ENCODE measurements at places on chromosomes 13 and 19. TPM values are rescaled to one million over a fixed set of nuclear protein-coding genes. Genes with fewer than 3 reads are reported as not detected.

NFIX gene
- 4.8 TPM for total RNA-seq

SLITRK5 gene
- not detected for total RNA-seq

SLC7A9 gene
- total RNA-seq = 0.62 TPM

TYROBP gene
- total RNA-seq = 3.3 TPM

ZNF530 gene
- 11.2 TPM for total RNA-seq

THSD8 gene
- total RNA-seq = 2.1 TPM

CDC42EP5 gene
- total RNA-seq = not detected

BCL3 gene
- 135 TPM for total RNA-seq

KLK5 gene
- not detected for total RNA-seq

ETFB gene
- 38.6 TPM for total RNA-seq

DNA sequence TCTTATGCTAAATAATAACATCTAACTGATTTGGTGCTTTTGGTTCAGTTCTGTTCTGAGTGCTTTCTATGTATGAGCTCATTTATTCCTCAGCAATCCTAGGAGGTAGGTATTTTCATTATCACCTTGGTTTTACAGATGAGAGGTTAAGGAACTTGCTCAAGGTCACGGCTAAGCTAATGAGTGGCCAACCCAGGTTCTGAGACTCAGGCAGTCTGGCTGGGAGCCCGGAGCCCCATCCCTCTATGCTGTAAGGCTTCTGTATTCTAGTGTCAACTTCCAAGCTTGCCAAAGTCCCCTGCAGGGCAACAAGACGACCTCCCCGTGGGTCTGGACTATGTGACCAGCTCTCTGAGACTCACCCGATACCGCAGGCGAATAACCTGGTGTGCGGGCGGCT, 60.5 kb downstream of the PARP4 start:
- H3K4me1 ChIP-seq = no peaks in the 10 kb centered on the region
- peaks cover 16% of the 10 kb centered on the region for H3K36me3 ChIP-seq
- no peak overlapping the region for H3K4me3 ChIP-seq

GRCh38 chr13:46621792-46622629, 69.0 kb downstream of the LRCH1 start:
- no peaks in the 10 kb centered on the region for H3K27me3 ChIP-seq
- no peak for DNase-seq
- no peaks in the 10 kb centered on the region for H3K36me3 ChIP-seq
- H3K27ac ChIP-seq = no peak overlapping the region

DNA sequence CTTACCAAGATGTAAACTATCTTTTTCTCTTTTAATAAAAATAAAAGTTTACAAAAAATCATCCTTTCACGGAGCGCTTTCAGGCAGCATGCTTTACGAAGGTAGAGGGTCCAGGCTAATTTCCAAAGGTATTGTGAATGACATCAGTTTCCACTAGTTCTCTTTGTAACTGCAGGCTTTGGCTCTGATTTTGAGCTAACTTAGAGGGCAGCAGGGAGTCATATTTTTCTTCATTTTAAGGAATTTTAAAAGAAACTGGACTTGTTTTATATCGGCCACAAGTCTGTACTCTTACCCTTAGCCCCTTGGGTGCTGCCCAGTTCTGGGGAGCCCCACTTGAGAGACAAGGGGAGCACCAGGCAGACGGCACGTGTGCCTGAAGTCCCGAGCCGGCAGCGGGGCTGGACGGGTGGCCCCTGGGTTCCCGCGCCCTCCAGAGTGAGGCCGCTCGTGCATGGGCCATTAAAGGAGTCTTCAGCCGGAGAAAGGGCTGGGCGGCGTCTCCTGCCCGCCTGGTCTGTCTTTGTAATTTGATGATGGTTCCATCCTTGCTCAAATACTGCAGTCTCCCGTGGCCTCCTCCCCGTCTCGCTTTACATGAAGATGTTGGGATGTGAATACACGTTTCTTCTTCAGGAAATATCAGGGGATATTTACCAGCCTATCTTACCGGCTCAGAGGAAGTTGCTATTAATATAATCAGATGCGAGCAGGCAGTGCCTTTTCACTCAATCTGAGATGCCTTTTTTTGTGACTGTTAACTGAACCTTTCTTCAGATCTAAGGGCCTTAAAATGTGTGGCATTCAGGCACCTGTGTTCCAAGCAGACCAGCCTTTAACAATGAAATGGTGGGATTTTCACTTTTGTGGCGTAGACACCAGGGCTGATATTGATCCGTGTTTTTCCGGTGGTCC, 67.4 kb downstream of the GGACT start:
- peaks cover 5% of the 10 kb centered on the region for H3K27me3 ChIP-seq
- H3K27ac ChIP-seq = no peak overlapping the region
- DNase-seq = no peak

DNA sequence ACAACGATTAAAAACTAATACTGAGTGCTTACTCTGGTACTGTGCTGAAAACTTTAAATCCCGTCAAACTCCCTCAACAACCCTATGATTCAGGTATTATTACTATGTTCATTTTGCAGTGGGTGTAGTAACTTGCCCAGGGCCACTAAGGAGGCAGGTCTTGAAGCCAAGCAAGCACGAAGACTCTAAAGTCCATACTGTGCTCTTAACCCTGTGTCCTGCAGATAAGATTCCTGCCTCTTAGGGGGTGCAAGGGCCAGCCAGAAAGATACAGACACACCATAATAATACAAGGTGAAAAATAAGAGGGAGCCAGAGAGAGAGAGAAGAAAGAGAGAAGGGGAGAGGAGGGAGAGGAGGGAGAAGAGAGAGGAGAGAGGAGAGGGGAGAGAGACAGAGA, 95.5 kb downstream of the CDADC1 start:
- no peaks in the 10 kb centered on the region for H3K4me1 ChIP-seq
- H3K4me3 ChIP-seq = no peak overlapping the region
- H3K27ac ChIP-seq = no peak overlapping the region
- DNase-seq = no peak
- H3K36me3 ChIP-seq = no peaks in the 10 kb centered on the region
- H3K27me3 ChIP-seq = no peaks in the 10 kb centered on the region

DNA sequence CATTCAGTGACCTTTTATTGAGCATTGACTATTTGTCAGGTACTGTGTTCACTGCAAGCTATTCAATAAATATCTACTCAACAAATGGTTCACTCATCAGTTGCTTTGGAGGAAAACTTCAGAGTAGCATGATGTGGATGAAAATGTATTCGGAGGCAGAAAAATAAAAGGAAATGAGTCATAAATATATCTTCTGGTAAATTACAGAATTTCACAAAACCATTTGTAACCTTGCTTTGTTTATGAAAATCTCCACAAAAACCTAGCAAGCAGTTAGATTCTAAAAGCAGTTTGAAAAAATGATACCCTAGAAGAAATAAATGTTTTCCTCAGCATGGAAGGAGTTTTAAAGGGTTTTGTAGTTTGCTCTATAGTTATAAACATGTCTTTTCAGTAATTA, 399.6 kb downstream of the LMO7 start:
- H3K27ac ChIP-seq = no peak overlapping the region
- H3K4me1 ChIP-seq = no peaks in the 10 kb centered on the region
- no peaks in the 10 kb centered on the region for H3K36me3 ChIP-seq
- no peak overlapping the region for H3K4me3 ChIP-seq
- DNase-seq = no peak

DNA sequence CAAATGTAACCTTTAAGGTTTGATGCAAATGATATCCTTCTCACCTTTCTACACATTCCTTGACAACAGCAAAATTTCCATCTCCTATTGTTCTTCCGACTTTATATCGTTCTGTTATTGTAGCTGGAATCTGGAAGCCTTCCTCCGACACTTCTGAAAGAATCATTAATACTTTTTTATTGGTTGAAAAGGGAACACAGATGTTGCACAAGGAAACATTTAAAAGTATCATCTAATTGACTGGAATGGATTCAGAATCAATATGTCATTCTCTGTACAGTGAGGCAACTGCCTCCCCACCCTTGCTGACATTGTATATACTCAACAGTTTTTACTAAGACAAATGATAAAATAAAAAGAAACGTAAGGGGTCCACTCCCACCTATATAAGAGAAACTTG, 295.2 kb downstream of the DCLK1 start:
- no peak overlapping the region for H3K27ac ChIP-seq
- no peaks in the 10 kb centered on the region for H3K36me3 ChIP-seq
- no peaks in the 10 kb centered on the region for H3K4me1 ChIP-seq
- no peak for DNase-seq
- no peaks in the 10 kb centered on the region for H3K27me3 ChIP-seq
- H3K4me3 ChIP-seq = no peak overlapping the region

DNA sequence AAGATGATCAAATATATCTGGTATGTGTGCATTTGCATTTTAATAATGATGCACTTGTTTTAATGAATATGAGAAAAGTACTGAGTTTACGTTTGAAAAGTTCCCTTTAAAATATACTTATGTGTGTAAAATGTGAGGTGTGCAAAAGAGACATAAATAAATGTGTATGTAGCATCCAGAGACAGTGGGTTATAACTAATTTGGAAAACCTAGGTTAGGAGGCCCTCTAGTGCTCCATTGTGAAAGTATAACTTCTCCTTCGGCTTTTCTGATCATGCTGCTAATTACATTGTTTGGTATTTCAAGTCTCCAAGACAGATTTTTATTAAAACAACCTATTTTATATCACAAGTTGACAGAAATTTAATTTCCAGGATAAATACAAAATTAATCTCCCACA, 30.1 kb downstream of the SCEL start:
- peak; percentile 48 for DNase-seq
- H3K27ac ChIP-seq = no peak overlapping the region
- no peaks in the 10 kb centered on the region for H3K4me1 ChIP-seq
- no peak overlapping the region for H3K4me3 ChIP-seq

DNA sequence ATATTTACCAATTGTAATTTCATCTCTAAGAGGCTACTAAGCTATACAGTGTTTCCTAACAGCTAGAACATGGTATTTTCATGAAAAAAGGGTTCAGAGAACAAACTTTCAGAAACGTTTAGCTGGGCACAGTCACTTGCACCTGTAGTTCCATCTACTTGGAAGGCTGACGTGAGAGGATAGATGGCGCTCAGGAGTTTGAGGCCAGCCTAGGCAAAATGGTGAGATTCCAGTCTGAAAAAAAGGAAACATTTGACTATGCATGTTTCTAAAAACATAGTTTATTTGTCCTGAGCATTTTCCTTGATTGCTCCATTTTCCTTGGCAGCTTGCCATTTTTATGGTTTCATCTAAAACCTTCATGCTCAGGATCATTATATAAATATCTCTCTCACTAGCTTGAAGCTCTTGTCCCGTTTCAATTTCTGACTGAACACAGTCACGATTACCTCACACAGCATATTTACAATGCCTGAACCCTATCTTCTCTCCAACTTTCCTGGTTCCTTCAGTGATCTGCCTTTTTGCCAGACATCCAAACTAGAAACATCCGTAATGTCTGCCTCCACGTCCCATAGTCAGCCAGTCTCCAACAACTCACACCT, 200.8 kb downstream of the RGCC start:
- no peaks in the 10 kb centered on the region for H3K27me3 ChIP-seq
- peaks cover 12% of the 10 kb centered on the region for H3K4me1 ChIP-seq
- H3K36me3 ChIP-seq = no peaks in the 10 kb centered on the region

DNA sequence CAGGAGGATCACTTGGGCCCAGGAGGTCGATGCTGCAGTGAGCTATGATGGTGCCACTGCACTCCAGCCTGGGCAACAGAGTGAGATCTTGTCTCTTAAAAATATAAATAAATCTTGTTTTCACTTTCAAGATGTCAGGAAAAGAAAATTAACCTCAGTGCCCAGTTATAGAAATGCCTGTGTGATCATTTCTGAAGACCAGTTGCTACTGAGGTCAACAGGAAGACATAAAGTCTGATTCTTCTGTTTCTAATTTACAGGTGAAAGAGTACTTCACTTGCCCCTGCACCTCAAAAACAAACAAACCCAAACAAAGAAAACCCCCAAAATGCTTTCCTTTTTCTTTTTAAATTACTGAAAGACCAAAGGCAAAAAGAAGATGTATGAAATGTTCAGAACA, 174.3 kb upstream of the NBEA start:
- no peaks in the 10 kb centered on the region for H3K4me1 ChIP-seq
- no peak overlapping the region for H3K27ac ChIP-seq
- H3K27me3 ChIP-seq = no peaks in the 10 kb centered on the region

GRCh38 chr13:44912278-44913016, 76.8 kb downstream of the NUFIP1 start:
- H3K36me3 ChIP-seq = no peaks in the 10 kb centered on the region
- no peak overlapping the region for H3K27ac ChIP-seq
- no peaks in the 10 kb centered on the region for H3K4me1 ChIP-seq

- no peak overlapping the region for H3K4me3 ChIP-seq
- DNase-seq = no peak
- no peaks in the 10 kb centered on the region for H3K36me3 ChIP-seq
Measured at GRCh38 chr13:50611117-50611781, 232.2 kb downstream of the DLEU7 start.

GRCh38 chr13:65330691-65331090, 1899.4 kb downstream of the PCDH9 start:
- DNase-seq = no peak
- no peak overlapping the region for H3K4me3 ChIP-seq
- H3K27ac ChIP-seq = no peak overlapping the region
- H3K4me1 ChIP-seq = no peaks in the 10 kb centered on the region
- no peaks in the 10 kb centered on the region for H3K36me3 ChIP-seq

DNA sequence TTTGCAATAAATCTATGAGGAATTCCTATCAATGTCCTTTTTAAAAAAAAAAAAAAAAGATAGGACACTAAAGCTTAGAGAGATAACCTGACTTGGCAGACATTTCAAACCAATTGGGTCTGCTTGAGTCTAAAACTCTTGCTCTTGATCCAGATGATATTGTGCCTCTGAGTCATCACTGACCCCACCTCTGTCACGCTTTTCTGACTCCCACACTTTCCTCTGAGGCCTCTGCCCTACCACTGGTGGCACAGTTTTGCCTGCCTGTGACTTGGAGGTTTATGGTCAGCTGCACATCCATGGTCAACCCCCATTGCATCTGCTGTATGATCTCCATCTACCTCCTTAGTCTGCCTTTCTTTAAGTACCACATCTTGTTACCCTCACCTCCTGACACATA, 328.7 kb downstream of the SPRY2 start:
- no peak overlapping the region for H3K4me3 ChIP-seq
- no peak for DNase-seq
- no peaks in the 10 kb centered on the region for H3K27me3 ChIP-seq
- no peaks in the 10 kb centered on the region for H3K36me3 ChIP-seq
- H3K4me1 ChIP-seq = no peaks in the 10 kb centered on the region

GRCh38 chr19:5960005-5961001, 17.6 kb downstream of the RANBP3 start:
- H3K27ac ChIP-seq = no peak overlapping the region
- H3K36me3 ChIP-seq = no peaks in the 10 kb centered on the region
- H3K4me3 ChIP-seq = no peak overlapping the region
- DNase-seq = no peak

- no peak overlapping the region for H3K4me3 ChIP-seq
- no peaks in the 10 kb centered on the region for H3K4me1 ChIP-seq
- H3K36me3 ChIP-seq = no peaks in the 10 kb centered on the region
- no peak for DNase-seq
Measured at GRCh38 chr13:85236413-85236812, 562.8 kb downstream of the SLITRK6 start.

Measured in B cell (primary cell).